ENCODE measurements at places on chromosomes 4 and X.

- no peak for DNase-seq
These were observed 5.5 kb upstream of the ATP2B3 start for GRCh38 chrX:153511784-153512500.

DNA sequence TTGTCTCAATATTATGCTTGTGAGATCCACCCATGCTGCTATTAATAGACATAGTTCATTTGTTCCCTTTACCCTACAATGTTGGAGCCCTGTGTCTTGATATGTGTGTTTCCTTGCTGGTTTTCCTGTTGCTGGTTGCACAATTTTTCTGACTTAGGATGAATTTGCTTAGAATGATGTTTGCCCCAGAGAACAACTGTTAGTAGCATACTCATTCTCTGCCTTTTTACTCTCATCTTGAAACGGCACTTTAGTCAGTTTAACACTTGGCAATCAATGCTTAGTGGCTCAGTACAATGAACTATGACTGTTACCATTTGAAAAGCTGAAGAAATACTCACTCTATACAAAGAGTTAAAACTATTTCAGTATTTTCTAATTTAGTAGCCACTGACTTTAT is 158.8 kb upstream of the NDST4 start:
- DNase-seq, result no peak

DNA sequence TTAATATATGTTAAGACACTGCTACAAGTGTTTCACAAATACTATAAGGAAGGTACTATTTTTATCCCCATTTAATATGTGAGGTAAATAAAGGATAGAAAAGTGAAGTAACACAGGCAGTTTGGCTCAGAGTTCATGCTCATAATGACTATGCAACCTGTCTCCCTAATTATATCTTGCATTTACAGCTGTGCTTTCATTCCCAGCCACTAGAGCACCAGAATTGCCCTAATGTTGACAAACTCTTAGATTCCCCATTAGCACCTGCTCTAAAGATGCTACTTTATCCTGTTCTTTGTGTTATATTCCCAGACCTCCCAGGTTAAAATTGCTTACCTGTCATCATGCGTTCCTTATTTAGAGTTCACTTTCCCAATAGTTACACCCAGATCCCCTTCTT is 833.6 kb downstream of the CCSER1 start:
- no peak for DNase-seq

DNA sequence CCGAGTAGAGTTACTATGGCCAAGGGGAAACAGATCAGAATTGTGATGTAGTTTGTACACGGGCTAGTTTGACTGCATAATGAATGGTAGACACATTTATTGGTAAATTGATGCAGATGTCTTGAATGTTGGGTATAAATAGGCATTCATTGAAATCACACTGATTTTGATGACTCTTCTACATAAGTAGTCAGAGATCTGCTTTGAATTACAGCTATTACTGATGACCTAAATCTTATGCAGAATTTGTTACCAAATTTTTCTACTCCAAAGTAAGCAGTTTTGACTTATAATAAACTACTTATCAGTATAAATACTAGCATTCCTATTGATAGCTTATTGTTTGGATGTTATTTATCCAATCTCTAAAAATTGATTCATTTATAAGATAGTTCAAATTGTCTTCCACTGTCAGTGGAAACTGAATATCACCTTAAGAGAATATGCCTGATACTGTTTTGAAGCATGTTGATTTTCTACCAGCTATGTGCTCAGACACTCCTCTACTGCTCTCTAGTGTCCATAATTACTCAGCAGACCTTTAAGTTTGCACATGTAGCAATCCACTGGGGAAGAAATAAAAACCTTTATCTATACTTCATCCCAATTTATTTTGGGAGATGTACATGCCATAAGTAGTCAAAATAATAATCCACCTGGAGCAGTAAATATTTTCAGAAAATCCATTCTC is 120.3 kb downstream of the RASL11B start:
- no peak for DNase-seq

GRCh38 chr4:5477613-5478012 is 230.7 kb downstream of the EVC2 start:
- DNase-seq, result no peak

DNA sequence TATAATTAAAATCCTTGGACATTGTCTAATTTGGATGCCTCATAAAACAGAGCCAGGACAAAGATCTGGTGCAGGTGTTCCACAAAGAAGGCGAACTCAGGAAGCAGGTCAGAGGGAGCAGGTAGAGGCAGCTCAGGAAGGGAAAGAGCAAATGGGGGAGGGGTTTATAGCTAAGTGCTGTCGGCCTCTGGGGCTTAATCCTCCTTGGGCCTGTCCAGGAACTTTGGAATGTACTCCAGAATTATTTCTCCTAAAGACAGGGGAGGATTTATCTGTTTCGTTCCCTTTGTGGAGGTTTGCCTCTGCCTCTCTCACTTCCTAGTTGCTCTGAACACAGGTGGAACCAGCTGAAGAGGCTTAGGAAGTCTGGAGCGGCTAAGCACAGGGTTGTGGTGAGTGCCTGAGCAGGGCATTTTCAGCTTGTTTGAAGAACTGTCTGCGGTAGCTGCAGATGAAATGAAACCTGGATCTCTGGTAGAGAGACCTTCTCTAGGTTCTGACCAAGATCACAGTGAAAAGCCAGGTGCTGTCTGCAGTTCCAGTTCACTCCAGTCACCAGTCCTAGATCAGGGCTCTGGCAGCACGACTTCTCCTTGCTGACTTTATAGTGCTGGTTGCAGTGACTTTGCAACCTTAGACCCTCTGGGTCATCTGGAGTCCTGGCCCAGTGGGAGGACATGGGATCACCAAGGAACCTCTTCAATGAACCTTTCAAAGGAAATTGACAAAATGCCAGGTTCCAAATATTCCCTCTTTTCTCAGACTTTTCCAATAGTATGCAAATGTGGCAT is 519.2 kb downstream of the PCDH10 start:
- DNase-seq, result no peak

GRCh38 chr4:188305690-188306089 is 166.4 kb downstream of the TRIML1 start:
- no peak for DNase-seq

- DNase-seq, result no peak
These were observed 26.5 kb upstream of the HERC6 start for GRCh38 chr4:88352062-88352740.

DNA sequence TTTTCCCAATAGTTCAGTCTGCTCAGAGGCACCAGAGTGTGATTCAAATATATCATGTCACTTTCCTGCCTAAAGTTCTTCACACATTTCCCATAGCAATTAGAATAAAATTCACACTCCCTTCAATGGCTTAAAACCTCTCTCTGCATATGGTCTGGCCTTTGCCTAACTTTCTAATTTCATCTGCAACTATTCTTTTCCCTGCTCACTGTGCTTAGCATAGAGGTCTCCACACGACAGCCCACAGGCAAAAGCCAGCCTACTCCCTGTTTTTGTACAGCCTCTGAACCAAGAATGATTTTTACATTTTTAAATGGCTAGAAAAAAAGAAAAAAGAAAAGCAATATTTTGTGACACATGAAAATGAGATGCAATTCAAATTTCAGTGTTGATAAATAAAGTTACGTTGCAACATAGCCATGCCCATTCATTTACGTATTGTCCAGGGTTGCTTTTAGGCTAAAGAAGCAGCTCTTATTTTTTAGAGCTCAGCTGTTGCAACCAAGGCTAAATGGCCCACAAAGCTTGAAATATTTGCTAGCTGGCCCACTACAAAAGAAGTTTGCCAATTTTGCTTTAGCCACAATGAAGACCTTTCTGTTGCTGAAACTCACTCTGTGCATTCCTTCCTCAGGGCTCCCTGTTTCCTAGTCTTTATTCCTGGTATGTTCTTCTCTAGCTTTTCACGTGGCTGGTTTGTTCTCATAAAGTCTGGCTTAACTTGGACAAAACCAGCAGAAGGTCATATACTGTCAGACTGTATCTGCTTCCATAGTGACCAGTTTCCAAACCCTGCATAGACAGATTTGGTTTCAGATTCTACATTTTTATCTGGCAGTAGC is 26.6 kb upstream of the IRF2 start:
- DNase-seq, result no peak

- peak; percentile 92 for DNase-seq
These were observed 111.6 kb downstream of the DHX15 start for GRCh38 chr4:24472514-24473308.

- no peak for DNase-seq
These were observed 346.0 kb upstream of the GATB start for GRCh38 chr4:152106781-152107321.

GRCh38 chr4:87068583-87069021 is 133.8 kb downstream of the AFF1 start:
- no peak for DNase-seq

GRCh38 chrX:113124693-113125092 is 284.1 kb upstream of the AMOT start:
- DNase-seq, result no peak

DNA sequence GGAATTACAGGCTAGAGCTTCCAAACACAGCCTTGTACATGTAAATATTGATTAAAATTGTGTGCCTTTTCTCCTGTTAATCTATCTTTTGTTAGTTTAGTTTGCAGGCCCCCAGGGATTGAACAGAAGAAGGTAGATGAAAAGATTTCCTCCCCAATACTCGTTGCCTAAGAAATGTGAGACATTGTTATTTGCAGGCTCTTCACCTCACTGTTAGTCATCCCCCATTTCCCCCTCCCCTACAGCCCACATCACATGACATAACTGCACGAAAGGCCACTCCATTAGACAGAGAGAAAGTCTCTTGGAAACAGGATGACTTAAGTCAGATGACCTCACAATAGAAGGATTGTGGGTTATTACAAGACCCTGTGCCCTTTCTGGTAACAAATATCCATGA is 13.3 kb upstream of the MID1 start:
- no peak for DNase-seq

DNA sequence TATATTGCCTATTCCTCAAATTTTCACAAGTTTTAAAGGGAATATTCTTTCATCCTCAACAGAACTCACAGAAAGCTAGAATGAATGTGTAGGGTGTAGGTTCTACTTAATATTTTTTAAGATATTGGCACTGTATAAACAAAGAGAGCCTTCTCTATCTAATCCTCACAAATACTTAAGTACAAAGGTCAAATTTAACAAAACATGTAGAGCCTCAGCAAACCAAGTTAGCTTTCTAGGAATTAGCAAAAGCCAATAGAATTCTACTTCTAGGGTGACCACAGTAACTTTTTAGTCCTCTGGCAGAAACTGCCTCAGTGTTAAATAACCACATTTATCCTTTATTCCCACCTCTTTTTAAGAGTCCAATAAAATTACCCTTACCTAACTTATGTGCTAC is 19.3 kb downstream of the DHX15 start:
- DNase-seq, result no peak

- no peak for DNase-seq
These were observed 10.0 kb upstream of the AP1S2 start for GRCh38 chrX:15864629-15865028.

GRCh38 chr4:81746773-81747172 is 275.1 kb upstream of the RASGEF1B start:
- DNase-seq, result no peak

DNA sequence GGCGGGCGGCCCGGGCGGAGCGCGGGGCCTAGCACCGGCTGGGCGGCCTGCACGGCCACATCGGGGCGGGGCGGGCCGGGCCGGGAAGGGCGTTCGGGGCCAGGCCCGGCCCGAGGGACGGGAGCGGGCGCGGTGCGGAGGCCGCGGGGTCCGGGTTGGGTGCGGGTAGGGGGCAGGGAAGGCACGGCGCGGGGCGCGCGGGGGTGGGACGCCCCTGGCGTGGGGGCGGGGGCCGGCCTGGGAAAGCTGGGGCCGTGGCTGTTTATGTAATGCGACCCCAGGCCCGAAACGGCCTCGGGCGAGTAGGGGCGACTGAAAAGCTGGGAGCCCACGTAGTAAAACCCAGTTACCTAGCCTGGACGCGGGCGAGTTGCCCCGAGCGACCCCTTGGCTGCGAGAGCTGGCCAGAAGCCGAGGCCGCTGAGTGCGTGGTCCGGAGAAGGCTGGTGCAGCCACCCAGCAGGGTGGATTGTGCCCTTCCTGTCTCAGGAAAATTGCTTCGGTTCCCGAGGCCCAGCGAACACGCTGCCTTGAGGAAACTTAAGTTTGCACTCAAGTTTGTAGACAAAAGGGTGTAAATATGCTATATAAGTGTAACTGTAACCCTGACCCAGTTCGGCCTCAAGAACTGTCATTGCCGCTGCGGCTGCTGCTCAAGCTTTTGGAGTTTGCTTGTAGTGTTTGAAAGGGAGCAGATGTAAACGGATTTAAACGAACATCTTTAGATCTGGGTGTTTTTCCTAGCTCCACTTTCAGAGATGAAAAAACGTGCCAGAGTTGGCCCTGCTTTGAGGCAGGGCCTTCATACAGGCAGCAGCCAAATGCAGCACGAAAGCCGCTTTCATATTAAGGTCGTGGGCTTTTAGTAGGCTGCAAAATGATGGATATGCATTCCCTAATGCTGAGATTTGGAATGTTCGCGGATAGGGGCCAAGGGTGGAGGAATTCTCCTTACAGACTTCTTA is 674 bp downstream of the SEC24B start:
- peak; percentile 76 for DNase-seq

GRCh38 chrX:72122621-72123337 is 8.9 kb downstream of the RTL5 start:
- DNase-seq, result no peak

Data from left forelimb (tissue), 1 donor.